Stimulated activated CD8-positive, alpha-beta memory T cell treated with anti-CD3 and anti-CD28 coated beads, Interleukin-12 subunit alpha, Interleukin-12 subunit beta, amount 100 ng/mL, for 1 hour (primary cell): ENCODE measurements at places on chromosomes 16 and 17.

DNA sequence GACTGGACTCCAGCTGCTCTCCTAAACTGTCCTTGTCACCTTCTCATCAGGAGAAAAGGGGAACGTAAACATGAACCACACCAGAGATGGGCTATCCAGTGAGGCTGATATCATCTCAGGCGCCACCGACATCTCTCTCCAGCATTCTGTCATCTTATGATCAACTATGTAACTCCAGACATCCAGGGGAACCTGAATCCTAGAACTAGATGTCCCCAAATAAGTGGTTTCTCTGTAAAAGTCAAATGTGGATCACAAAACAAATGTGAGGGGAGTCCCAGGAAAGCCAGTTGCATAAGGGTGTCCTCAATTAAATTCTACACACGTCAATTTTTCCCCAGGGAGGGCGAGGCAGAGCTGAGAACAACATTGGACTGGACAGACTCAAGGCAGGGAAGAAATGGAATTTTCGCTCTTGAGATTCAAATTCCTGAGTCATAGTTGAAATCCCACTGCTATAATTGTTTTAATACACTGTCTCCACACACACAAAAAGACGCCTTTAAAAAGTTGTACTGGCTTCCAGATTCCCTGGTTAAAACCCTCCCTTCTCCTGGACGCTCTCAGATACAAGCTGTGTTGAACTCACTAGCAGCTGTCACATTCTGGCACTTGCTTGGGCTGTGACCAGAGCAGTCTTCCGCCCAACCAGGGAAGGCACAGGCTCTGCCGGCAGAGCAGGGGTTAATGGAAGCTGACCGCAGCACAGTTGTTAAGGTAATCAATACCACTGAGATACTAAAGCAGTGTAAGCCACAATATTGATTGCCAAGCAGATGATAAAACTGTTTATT lies 62.6 kb downstream of the ZFHX3 start:
- no peak for DNase-seq

GRCh38 chr17:82019690-82020571 lies 2.7 kb downstream of the CENPX start:
- DNase-seq = peak; percentile 40

DNA sequence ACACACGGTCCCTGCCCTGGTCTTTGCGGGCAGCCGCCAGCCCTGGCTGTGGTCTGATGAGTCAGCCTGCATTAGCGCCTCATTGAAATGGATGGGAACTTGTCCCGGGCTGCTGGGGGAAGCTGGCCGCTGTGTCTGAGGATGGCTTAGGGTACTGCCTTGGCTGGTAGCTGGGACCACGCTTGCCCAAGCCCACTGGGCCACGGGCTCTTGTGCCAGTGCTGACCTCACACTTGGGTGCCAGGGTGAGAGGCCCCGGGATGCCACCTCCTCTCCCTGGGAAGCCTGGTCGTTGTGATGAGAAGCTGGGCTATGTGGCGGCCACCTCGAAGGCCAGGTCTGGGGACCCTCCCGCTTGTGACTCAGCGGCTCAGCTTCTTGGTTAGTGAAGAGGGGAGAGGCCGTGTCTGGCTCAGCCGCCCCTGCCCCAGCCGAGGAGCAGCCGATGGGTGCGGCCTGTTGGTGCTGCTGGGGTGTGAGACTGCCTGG lies 10.7 kb downstream of the CACNA1H start:
- no peak for DNase-seq

DNA sequence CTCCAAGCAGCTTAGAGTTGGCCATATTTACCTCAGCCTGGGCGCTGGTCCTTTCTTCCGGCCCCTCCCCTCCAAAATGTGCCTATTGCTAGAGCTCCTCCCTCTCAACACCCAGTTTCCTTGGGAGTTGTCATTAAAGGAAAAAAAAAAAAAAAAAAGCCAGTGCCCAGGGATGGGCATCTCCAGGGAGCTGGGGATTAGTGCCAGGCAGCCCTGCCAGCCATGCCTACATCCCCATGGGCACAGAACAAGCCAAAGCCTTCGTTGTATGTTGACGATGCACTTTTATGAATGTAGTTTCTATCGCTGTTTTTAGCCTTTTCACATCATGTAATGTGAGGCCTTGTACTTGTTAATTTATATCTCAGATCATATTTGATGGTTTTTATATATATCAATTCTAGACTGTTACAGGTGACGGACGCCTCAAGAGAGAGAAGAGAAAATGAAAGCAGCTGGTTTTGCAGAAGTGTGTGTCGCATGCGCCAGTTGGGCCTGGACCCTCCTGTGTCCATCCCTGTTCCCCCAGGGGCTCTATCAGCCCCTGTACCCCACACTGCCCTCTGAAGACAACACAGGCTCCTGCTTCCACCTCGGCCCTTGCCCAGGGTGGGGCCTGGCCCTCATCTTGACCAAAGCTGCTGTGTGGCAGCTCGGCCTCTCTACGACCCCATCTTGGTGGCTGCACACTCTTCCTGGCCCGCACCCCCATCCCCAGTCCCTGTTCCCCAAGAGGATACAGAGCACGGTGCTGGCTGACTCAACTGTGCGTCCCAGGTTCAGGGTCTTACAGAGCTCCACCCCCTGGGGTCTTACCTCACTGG lies 4.8 kb downstream of the LIMD2 start:
- no peak for DNase-seq

DNA sequence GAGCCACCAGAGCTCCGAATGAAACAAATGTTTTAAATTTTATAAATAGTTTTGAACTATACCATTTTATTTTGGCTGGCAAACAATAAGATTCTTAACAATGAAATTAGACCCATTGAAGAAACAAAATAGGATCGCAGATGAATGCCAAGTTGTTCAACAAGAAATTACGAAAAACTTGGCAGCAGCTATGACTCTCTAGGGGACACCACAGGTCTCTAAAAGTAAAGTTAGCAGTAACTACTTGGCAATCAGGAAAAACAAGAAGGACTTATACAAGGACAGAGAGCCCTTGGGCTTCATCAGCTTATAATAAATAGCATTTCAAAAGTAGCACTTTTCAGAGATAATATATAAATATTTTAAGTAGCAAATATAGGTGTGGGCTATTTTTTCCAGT lies 603.8 kb upstream of the PSMD7 start:
- DNase-seq = no peak

- DNase-seq = no peak
These were observed 189.9 kb downstream of the FTO start for GRCh38 chr16:53893731-53894435.

DNA sequence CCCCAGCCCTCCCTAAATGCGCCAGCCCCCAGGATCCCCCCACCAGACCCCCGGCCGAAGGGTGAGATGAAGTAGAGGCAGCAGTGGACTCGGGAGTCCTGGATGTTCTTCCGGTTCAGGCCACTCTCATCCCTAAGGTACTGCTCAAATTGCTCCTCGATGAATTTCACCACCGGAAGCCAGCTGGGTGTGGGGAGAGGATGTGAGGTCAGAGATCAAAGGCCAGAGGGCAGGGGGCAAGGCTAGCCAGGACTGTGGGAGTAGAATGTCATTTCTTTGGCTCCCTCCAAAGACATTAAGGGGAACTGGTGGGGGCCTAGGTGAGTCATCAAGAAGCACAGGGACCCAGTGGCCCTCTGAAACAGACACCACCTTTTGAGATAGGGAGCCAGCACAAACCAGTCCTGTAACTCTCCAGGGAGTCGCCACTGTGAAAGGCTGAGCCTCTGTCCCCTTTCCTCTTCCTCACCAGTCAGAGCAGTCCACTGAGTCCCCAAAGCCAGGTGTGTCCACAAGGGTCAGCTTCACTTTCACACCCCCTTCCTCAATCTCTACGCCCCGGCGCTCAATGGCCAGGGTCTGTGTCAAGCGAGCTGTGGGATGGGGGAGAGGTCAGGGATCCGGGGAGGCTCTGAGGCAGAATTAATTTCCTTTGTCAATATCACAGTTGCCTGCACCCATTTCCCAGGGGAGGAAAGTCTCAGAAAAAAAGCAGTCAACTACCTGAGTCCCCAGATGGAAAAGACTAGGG lies 895 bp downstream of the SEPTIN1 start:
- no peak for DNase-seq

- DNase-seq = no peak
These were observed 389.0 kb downstream of the MAF start for GRCh38 chr16:79211586-79211985.

DNA sequence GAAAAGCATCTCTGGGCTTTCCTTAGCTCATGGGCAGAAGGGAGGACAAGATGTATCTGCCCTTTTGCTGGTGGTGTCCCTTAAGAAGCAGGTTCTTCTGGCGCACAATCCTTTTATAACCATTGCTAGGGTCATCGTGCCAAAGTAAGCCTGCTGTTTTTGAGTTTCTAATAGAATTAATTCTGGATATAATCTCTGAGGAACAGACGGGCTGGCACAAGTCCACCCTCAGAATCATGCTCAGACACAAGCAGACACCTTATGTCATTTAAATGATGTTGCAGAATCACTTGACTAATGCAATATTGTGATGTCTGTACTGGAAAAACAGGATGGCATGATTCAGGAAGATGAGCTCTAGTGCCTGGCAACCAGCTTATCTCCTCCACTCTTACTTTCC lies 18.8 kb upstream of the MMD start:
- no peak for DNase-seq

DNA sequence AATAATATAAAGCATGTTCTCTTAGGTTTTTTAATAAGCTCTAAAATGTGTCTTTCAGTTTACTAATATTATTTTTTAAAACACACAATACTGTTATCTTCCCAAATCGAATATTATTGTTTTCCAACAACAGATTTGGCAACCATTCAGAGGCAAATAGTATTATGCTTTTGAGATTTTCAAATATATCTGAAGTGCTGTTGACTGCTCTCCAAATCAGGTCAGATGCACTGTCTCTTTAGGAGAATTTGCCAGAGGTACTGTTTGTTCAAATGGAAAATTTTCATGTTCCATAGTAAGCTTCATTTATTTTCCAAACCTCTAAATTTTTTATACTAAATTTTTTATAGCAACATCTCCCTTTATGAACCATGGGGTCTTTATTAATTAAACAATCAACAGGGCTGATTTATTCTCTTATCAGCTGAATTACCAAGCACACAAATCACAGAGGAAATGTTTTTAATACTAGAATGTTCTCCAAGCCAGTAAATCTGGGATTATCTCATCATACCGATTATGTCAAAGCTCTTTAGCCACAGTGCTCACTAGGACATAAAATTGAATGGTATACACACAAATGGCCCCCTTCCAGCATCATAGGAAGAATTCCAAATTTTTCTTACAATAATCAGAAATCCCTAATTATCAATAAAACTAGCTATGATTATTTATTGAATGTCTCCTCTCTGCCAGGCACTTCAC lies 108.8 kb upstream of the HLF start:
- no peak for DNase-seq

DNA sequence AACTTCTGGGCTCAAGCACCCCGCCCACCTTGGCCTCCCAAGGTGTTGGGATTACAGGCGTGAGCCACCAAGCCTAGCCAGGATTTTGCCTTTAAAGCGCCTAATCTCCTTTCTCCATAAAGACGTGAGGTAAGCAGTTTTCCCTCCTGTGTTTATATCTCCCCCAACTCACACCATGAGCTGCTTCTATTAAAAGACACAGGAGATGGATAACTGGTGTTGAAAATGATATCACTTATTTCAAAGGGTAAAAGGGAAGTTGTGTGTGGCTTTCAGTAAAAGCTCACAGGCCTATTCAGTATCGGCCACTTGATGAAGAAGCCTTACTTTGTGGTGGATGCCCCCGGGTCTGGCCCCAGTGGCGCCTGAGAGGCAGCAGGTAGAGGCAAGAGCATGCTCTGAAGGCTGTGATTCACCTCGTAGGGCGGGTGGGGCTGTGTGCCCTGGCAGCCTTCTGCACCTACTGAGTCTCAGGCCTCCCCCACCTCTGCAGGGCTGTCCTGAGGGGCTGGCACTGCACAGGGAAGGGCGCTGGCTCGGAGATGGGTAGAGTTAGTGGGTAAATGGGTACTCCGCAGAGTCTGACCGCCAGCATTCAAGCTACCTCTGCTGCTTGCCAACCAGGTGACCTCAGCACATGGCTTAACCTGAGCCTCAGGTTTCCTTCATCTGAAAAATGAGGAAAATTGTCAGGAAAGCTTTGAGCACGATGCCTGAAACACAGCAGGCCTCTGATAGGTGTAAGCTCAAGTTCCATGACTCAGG lies 146.8 kb downstream of the CLEC16A start:
- DNase-seq = no peak

DNA sequence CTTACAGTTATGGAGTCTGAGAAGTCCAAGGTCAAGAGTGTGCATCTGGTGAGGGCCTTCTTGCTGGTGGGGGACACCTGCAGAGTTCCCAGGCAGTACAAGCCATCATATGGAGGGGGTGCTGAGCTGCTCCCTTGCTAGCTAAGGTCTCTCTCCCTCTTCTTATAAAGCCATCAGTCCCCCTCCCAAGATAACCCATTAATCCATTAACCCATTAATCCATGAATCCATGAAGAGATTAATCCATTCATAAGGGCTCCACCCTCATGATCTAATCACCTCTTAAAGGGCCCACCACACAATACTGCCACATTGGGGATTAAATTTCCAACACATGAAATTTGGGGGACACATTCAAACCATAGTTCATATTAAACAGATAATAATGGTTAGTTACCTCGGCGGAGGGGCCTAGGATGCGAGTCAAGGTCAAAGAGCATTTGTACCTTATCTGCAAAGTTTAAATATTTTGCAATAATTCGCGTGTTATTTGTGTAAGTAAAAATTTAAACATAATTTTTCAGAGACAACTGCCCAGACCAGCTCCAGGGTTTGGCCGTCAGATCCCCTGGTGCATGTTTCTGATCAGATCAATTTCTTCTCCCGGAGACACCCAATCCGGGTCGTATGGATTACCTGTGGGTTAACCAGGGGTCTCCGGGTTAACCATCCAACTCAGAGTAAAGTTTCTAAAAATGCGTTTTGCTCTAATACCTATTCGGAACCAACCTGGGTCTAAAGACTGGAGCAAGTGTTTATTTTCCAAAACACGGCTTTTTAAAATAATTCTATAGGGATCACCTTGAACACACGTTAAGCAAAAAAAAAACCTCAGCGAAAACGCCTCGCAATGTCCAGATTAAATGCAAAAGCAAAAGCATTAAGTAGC lies 740 bp upstream of the POLR3E start:
- no peak for DNase-seq

DNA sequence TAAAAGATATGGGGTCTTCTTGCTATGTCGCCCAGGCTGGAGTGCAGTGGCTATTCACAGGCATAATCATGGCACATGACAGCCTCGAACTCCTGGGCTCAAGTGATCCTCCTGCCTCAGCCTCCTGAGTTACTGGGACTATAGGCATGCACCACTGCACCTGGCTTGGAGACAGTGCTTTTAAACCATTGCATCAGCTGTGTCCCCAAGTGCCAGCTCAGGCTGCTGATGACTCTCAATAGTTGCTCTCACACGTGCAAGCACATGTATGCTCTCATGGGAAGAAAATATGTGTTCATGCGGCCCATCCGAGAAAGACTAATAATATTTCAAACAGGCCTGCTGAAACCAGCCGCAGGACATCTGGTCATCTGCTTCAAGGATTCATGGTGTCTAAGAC lies 8.8 kb downstream of the CCL16 start:
- DNase-seq = no peak

GRCh38 chr16:54236773-54237172 lies 49.8 kb downstream of the IRX3 start:
- no peak for DNase-seq

- no peak for DNase-seq
These were observed 29.9 kb downstream of the PARN start for GRCh38 chr16:14600164-14600563.
